ENCODE measurements at places on chromosomes 7 and 10.

DNA sequence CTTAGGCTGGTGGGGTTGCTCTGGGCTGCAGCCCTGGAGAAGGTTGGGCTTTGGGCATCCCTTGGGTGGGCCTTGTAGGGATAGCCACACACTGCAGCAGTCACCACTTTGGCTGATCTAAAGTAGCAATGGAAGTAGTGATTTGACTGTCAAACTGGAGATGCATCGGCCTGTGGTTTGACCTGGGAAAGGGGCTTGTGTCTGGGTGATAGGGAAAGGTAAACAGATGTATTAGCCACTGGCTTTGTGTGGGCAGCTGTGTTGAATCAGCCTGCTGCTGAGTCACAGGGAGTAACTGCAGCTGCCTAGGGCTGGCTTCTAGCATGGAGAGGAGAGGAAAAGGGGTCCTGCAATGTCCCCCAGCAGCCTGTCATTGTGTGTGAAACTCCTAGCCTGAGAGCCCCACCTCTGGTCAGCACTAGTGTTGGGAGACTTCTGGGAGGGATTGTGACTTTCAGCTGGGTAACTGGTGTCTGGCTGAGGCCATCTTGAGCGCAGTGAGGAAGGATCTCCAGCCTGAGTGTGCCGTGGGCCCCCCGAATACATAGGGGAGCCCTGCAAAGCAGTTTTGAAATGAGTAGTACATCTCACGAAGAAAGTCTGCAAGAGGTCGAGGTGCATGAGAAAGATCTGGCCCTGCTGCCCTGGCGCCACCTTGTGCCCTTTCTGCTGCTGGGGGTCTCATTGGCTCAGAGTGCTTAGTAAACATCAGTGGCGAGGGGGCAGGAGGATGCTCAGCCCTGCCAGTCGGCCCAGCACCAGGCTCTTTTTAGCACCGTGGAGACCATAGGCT is 117.3 kb downstream of the FANK1 start:
- DNase-seq = no peak

- DNase-seq = no peak
These were observed 170.0 kb downstream of the PRKCQ start for GRCh38 chr10:6409971-6410643.

DNA sequence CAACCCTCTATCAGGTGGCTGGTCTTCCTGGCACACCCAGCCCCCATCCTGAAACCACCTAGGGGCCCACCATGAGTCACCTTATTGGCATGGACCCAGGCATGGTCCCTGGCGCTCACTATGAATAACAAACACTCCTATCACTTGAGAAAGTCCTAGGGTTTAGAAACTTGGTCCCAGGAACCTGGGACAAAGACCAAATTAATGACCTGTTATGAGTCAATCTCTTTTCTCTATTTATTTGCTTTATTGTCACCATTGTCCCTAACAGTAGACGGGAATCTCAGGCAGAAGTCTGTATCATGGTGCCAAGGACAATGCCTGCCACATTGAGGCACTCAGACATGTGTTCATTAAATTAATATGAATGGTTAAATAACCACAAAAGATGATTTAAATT is 599.6 kb upstream of the C7orf33 start:
- DNase-seq = no peak

DNA sequence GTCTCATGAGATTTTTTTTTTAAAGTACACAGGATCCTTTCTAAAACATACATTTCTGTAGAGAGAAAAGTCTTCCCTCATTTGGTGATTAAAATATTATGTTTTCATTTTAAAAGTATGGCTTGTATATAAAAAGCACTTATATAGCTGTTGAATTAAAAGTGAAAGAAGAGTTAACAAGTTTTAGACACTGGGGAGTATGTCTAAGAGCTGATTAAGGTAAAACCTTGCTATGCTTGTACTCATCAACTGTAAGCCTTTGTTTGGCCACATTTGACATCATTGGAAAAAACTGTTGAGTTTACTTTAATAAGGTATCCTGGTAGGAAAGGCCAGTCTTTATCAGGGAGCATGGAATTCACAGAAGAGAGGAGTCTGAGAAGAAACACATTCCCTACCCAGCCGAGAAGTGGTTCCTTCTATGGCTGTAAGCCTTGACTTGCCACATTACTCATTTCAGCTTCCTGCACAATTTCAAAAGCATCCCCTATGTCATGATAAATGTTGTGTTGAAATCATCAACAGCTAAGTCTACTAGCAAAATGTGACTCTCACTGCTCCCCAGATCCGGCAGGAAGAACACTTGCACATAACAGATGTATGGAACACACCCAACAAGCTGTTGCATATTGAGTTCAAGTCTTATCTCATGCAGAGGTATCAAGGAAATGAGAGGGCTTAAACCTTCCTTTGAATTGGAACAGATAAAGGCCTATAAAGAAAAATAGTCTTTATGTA is 171.8 kb upstream of the CDK1 start:
- no peak for DNase-seq

GRCh38 chr10:70668454-70668970 is 3.8 kb upstream of the ADAMTS14 start:
- DNase-seq = no peak

All from stimulated activated CD8-positive, alpha-beta memory T cell treated with anti-CD3 and anti-CD28 coated beads, Interleukin-4, amount 100 ng/mL, for 1 hour (primary cell).